ENCODE measurements at places on chromosomes 16 and 17.

DNA sequence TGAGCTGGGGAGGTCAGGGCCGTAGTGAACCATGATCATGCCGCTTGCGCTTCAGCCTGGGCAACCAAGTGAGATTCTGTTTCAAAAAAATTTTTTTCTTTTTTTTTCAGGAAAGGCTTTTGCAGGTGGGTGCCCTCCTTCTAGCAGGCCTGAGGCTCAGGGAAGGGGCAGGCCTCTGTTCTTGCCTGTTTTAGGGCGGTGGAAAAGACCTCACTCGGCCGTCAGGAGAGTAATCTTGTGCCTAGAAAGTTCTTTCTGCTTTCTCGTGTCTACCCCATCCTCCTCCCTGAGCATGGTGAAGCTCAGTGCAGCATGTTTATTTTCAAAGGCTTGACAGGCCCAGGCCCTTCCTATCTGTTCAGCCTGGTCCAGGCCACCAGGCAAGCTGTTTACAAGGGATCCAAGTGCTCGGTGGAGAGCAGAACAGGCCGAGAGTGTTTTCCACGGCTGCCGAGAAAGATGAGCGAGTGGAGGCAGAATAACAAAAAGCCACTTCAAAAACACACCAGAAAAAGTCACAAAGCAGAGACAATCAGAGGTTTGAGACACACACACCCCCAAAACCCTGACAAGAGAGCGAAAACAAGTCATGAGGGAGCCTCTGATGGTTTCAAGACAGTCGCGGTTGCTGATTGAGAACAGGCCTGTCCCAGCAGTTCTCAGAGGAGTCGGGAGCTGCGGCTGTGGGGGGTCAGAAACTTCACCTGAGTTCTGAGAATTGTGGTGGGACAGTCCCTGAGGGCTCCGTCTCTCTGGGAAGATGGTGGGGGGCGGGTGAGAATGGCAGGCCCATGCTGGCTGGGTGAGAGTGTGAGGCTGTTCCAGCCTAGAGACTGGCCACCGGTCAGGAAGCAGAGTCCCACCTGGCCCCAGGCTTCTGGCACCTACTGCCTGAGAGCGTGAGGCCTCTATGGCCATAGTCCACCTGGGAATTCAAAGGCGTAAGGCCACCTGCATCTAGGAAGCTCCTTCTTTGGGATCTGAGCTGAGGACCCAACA lies 37.5 kb upstream of the CCR7 start:
- DNase-seq, result no peak

GRCh38 chr16:2598723-2599122 lies 60.9 kb downstream of the PDPK1 start:
- no peak for DNase-seq

DNA sequence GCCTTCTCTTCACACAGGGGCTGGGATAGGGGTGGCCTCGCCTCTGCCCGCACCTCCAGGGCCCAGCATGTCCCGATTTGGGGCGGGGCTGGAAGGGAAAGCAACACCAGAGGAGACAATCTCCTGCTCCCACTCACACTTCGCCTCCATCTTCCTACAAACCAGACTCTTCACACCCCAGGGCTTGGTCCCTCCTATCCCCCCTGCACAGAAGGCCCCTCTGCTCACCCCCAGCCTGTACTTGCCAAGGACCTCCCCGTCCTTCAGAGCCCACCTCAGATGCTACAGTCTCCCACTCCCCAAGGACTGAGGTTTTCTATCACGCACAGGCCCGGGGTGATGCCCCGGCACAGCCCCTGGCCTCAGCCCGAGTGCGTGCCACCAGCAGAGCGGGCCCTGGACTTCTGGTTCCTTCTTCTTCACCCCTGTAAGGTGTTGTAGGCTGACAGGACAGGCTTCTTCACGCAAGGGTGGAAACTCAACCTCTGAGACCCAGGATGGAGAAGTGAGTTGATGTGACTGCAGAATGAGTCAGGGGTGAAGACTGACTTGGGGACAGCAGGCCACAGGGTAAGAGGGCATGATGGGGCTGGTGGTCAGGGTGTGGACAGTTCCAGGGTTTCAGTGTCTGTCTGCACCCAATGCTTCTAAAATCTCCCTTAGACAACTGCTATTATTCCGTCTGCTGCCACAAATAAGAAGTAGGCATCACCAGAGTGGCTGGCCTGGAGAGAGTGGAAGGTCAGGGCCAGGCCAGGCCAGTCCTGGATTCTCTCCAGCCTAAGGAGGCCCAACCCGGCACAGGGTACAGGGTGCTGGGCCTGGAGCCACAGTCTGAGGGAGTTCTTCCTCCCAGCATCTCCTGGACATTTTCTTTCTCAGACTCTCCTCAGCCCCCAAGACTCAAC lies 2.5 kb downstream of the ITGAE start:
- no peak for DNase-seq

- no peak for DNase-seq
These were observed 10.2 kb downstream of the ENDOV start for GRCh38 chr17:80424878-80425765.

DNA sequence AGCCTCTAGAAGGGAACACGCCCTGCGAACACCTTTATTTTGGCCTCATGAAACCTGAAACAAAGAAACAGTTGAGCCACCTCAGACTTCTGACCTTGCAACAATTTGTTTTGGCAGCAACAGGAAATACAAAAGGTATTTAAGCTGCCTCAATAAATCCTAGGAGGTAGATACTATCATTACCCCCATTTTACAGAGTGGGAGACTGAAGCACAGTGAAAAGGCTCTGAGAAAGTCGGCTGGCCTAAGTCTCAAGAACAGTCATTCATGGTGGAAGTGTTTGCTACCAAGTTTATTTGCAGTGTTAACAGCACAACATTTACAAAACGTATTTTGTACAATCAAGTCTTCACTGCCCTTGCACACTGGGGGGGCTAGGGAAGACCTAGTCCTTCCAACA lies 19.0 kb downstream of the RND2 start:
- no peak for DNase-seq

DNA sequence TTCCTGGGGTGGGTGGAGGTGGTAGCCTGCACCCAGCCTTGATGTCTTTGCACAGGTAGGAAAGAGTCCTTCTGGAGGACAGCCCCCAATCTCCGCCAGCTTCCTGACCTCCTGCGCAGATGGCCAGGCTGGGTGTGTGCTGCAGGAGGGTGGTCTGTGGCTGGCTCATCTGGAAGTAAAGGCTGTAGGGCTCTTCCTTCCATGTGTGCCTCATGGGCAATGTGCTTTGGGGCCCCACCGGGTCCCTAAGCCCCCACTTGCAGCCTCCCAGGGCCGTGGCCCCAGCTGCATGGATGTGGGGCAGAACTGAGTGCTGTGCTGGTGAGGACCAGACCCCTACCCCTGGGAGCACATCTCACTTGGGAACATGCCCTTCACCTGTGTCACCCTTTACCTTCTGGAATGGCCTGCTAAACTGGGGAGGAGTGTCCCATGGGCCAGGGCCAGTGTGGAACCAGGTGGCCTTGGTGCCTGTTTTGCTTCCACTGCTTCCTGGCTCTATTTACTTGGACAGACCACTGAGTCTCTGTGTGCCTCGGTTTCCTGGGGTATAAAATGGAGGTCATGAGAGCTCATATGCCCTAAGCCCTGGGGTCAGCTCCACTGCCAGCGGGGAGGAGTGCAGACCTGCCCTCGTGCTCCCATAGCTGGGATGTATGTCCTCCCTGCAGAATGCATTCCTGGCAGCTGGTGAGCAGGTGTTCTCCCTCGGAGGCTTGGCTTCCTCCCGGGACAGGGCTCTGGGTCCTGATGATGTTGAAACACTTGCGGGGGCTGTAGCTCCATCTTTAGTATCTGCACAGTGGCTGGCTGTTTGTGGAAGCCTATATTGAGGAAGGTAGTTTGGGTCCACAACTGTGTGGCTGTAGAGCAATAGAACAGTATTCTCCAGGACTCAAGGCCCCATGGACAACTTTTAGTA lies 18.0 kb downstream of the MPRIP start:
- DNase-seq, result no peak

- DNase-seq, result no peak
These were observed 2.0 kb downstream of the TMC5 start for GRCh38 chr16:19419698-19420075.

Measured in AML-193 (cell line).